ENCODE measurements at places on chromosomes 7 and 10.

GRCh38 chr7:37947138-37947940 lies 26.9 kb downstream of the EPDR1 start:
- no peak for DNase-seq

GRCh38 chr10:51896849-51897248 lies 197.5 kb upstream of the CSTF2T start:
- no peak for DNase-seq

DNA sequence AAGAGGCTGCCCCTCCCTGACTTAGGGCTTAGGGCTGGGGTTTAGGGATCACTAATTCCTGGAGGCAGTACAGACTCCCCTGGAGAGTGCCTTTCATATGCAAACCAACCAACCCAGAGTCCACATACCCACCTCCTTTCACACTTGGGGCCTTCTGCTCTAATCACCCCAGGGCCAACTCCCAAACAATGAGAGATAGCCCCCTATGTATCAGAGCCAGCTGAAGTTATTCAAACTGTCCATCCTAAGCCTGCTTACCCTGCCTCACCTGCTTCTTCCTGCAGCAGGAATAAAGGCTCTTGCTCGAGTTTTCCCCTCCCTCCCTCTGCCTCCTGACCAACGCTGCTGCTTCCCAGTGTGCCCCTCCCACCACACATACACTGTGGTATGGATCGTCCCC lies 51.8 kb upstream of the SLC35G1 start:
- DNase-seq: no peak

DNA sequence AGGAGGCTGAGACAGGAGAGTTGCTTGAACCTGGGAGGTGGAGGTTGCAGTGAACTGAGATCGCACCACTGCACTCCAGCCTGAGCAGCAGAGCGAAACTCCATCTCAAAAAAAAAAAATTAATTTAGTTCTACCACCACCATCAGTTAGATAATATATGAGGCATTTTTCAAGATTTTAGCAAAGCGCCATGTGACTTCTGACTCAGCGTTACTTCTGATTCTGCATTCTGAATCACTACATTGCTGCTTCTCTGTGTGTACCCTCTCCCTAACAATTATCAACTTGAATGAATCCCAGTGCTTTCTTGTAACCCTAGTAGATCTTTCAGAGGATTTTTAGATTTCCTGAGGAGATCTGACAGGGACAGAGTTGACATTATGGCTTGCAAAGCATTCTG lies 176.8 kb upstream of the SORCS1 start:
- DNase-seq: no peak

DNA sequence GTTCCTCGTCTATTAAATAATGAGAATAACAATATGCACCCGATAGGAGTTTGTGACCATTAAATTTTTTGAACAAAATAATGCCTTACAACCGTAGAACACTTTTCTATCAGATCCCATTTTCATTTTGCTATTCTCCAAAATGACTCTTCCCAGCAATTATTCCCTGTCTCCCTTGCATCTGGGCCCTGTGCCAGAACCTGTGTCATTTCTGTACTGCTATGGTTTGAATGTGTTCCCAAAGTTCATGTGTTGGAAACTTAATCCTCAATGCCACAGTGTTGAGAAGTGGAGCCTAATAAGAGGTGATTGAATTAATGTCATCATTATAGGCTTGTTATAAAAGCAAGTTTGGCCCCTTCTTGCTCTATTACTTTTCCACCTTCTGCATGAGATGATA lies 33.2 kb upstream of the SMNDC1 start:
- no peak for DNase-seq

GRCh38 chr7:106545275-106545674 lies 115.7 kb downstream of the CCDC71L start:
- no peak for DNase-seq

DNA sequence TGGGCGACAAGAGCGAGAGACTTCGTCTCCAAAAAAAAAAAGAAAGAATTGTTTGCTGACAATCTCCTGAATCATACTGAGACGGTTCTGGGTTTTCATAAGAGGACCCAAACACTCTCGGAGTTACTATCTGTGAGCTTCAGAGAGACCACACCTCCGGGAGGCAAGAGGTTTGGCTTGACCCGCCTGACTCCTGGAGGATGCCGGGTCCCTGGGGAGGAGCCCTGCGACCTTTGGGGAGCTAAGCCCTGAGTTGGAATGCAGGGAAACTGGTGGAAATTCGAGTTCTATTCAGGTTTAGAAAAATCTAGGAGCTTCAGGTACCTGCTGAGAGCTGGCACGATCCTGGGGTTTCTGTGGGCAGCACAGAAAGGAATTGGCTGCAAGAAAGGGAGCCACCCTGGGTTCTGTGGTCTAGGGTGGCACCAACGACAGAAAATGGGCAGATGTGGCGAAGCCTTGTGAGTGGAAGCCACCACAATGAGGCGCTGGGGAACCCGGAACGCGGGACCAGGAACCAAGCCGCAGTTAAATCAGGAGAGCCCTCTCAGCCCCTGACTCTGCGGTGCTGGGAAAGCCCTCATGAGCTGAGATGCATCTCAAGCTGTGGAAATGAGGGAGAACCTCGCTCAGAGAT lies 21.9 kb upstream of the GATAD1 start:
- no peak for DNase-seq

DNA sequence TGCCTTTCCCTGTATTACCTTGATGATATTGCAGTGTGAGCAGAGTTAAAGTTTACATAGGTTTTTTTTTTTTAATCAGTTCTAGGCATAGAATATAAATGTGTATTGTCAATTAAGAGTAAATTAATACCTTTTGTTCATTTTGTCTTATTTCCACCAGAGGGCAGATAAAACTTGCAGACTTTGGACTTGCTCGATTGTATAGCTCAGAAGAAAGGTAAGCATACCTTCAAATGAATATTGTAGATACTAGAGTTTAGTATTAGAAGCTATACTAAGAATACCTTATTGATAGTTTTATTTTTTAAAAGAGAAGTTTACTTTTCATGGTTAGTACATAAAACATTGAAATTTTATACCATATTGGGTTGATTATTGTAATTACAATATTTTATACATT lies 86.8 kb downstream of the MPLKIP start:
- no peak for DNase-seq

- DNase-seq: no peak
Observed at GRCh38 chr7:8105449-8106095, 137.0 kb downstream of the GLCCI1 start.

DNA sequence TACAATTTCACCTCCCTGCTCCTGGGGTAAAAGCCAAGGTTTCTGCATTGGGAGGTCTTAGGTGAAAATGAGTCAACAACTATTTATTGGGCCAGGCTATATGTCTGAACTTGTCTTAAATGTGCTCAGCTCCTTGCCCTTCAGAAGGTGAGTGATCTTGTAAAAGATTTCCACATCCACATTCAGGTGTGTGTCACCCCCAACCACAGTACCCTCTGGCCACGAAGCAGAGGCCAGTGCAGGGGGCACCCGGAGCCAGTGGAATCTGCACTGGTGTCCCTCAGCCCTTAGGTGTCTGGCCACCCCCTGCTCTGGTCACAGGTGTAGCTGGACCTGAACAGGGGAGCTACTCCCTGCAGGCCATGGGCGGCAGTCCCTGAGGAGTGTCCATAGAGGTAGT lies 198.5 kb downstream of the PAXIP1 start:
- no peak for DNase-seq

- DNase-seq: no peak
Observed at GRCh38 chr7:55306331-55306730, 58.8 kb upstream of the LANCL2 start.

DNA sequence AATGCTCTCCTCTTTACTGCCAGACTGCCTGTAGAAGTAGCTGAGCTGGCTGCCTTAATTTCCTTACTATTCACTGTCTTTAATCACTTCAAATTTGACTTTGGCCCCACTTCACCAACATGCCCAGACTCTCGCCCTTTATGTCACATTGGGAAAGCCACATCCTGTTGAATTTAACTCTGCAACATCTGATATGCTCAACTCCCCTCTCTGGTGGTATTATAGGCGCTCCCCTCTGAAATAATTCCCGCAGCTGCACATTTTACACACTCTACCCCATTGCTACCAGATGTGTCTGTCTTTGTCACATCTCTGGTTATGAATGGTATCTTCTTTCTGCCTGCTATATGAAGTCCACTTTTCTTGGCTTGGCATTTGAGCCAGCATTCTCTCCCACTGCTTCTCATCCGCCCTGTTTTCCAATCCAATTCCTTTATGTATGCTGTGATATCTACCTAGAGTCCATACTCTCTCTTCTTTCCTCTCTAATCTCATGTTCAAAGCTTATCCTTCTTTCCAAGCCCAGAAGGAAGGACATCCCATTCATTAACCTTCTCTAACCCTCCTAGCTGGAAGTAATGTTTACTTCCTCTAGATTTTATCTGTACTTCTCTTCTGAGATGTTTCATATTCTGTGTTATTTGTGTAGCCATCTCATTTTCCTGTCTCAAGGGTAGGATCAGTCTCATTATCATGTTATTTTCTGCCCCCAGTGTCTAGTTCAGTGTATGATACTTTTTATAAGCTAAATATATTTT lies 134.5 kb downstream of the ST7 start:
- DNase-seq: no peak

- DNase-seq: no peak
Observed at GRCh38 chr7:93843260-93843659, 47.3 kb downstream of the TFPI2 start.

- DNase-seq: no peak
Observed at GRCh38 chr10:120666308-120666707, 184.9 kb upstream of the WDR11 start.

DNA sequence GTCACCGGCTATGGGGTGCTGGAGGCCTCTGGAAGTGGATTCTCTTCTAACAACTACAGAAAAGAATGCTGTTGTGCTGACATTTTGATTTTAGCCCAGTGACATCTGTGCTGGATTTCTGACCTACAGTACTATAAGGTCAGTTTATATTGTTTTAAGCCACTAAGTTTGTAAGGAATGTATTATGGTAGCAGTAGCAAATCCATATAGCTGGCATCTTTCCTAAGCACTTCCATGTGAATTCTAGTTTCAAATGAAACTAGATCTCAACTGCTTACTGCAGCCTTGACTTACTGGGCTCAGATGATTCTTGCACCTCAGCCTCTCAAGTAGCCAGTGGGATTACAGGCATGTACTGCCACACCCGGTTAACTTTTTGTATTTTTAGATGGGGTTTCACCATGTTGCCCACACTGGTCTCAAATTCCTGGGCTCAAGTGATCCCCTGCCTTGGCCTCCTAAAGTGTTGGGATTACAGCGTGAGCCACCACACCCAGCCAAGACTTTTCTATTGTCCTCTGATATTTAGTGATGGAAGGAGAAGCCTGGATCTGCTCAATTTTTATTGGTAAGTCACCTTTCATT lies 414.0 kb downstream of the PHTF2 start:
- no peak for DNase-seq

GRCh38 chr10:69457771-69458237 lies 6.5 kb downstream of the TSPAN15 start:
- DNase-seq: no peak

GRCh38 chr7:30164567-30164966 lies 29.8 kb downstream of the MTURN start:
- no peak for DNase-seq

GRCh38 chr10:116992183-116992582 lies 12.8 kb downstream of the SHTN1 start:
- no peak for DNase-seq

- DNase-seq: no peak
Observed at GRCh38 chr10:104435822-104436221, 82.2 kb downstream of the CFAP58 start.

DNA sequence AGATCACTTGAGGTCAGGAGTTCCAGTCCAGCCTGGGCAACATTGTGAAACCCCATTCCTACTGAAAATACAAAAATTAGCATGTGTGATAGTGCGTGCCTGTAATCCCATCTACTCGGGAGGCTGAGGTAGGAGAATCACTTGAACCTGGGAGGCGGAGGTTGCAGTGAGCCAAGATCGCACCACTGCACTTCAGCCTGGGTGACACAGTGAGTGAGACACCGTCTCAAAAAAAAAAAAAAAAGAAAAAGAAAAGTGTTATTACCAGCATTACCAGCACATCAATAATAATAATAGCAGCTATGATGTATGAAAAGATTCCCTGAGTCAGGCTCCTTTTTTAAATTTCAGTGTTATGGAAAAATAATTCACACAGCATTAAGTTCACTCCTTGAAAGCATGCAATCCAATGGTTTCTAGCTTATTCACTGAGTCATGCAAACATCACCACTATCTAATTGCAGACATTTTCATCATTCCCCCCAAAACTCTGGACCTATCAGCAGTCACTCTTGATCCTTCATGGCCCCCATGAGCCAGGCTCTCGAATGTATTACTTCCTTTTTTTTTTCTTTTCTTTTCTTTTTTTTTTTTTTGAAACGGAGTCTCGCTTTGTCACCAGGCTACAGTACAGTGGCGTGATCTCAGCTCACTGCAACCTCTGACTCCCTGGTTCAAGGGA lies 228.4 kb downstream of the FANK1 start:
- DNase-seq: no peak

GRCh38 chr7:66419210-66419609 lies 209.5 kb upstream of the KCTD7 start:
- no peak for DNase-seq

GRCh38 chr7:147824671-147825070 lies 765.9 kb upstream of the C7orf33 start:
- DNase-seq: no peak

DNA sequence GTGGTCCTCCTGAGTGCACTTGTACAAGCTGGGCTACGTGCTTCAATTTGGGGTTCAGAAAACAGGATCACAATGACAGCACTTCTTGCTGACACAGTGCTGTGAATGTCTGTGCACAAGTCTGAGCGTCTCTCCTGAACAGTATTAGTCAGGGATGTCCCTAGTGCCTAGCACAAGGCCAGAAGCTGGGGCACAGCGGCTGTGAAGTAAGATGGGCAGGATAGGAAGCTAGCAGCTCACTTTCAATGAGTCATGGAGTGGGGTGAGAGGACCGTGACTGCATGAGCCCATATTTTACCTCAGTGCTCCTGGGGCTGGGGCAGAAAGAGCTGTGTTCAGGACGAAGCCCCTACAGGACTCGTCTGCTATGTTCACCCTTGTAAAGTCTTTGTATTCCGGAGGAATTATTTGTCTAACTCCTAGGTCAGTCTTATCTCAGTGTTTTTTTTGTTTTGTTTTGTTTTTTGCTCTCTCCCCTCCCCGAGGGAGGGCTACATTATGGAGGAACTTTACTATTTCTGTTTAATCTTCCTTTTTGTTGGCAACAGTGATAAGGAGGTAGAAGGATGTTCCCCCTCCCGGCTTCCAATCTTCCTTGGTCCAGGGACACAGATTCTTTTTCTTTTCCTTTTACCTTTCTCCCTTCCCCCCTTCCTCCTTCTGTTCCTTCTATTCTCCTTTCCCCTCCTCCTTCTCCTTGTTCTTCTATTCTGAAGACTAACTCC lies 2.8 kb upstream of the LRMDA start:
- DNase-seq: no peak

- DNase-seq: no peak
Observed at GRCh38 chr10:7866176-7866575, 47.9 kb downstream of the TAF3 start.

DNA sequence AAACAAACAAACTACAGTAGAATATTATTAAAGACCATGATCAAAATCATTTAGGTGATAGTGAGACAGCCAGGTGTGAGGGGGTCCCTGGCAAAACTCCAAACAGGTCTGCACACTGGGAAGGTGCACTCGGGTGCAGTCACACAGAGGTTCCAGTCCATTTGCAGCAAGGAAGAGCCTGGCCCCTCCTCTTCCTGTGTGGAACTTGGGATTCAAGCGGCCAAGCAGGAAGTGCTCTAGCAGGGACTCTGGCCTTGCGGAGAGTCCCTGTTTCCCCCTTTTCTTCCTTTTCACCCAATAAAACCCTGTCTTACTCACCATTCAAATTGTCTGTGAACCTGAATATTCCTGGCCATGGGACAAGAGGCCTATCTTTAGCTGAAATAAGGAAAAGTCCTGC lies 181.8 kb downstream of the LRRTM3 start:
- DNase-seq: no peak

Measured in activated naive CD8-positive, alpha-beta T cell treated with anti-CD3 and anti-CD28 coated beads, Interleukin-2, amount 50 U/mL, for 24 hours (primary cell).